Ureter (tissue), 1 donor: ENCODE measurements at places on chromosomes 16 and 17. TPM values are rescaled to one million over a fixed set of nuclear protein-coding genes. Genes with fewer than 3 reads are reported as not detected.

Gene TEKT1
- total RNA-seq: not detected

Gene CLEC18C
- total RNA-seq: 0.96 TPM

Gene SMPD3
- 1.6 TPM for total RNA-seq

Gene ZNF750
- total RNA-seq: 19.3 TPM

Gene GCGR
- not detected for total RNA-seq

Gene SLC9A5
- 0.86 TPM for total RNA-seq

Gene CNGB1
- 1.5 TPM for total RNA-seq

Gene TEX19
- not detected for total RNA-seq

Gene NT5M
- 2.3 TPM for total RNA-seq

Gene TBX2
- 266 TPM for total RNA-seq

Gene TVP23A
- total RNA-seq: 3.3 TPM

Gene ABCC11
- total RNA-seq: 1.7 TPM

Gene KREMEN2
- total RNA-seq: not detected

Gene GALR2
- total RNA-seq: not detected

Gene LRRC37A3
- total RNA-seq: 30.3 TPM

Gene SPOP
- 107 TPM for total RNA-seq

Gene VASN
- 13.4 TPM for total RNA-seq

Gene CIBAR2
- not detected for total RNA-seq

Gene RNF135
- 22.3 TPM for total RNA-seq

Gene NRN1L
- not detected for total RNA-seq

Gene SCGB1C2
- total RNA-seq: not detected

Gene PIRT
- not detected for total RNA-seq

Gene CHMP6
- 26.2 TPM for total RNA-seq

Gene CTRL
- 2.1 TPM for total RNA-seq

Gene DYNLL2
- 52.3 TPM for total RNA-seq

Gene SOCS1
- total RNA-seq: 6.9 TPM

Gene C1QL1
- 1.1 TPM for total RNA-seq

Gene KRTAP4-9
- not detected for total RNA-seq

Gene DYNC1LI2
- total RNA-seq: 143 TPM

Gene PGAP6
- 37.6 TPM for total RNA-seq

Gene RRAD
- 7.7 TPM for total RNA-seq

Gene NPIPA3
- total RNA-seq: 1.6 TPM

Gene SHBG
- not detected for total RNA-seq
